ENCODE measurements at places on chromosomes 16 and 17.

- no peak for DNase-seq
These were observed 104.4 kb upstream of the CLEC3A start for GRCh38 chr16:77917971-77918370.

DNA sequence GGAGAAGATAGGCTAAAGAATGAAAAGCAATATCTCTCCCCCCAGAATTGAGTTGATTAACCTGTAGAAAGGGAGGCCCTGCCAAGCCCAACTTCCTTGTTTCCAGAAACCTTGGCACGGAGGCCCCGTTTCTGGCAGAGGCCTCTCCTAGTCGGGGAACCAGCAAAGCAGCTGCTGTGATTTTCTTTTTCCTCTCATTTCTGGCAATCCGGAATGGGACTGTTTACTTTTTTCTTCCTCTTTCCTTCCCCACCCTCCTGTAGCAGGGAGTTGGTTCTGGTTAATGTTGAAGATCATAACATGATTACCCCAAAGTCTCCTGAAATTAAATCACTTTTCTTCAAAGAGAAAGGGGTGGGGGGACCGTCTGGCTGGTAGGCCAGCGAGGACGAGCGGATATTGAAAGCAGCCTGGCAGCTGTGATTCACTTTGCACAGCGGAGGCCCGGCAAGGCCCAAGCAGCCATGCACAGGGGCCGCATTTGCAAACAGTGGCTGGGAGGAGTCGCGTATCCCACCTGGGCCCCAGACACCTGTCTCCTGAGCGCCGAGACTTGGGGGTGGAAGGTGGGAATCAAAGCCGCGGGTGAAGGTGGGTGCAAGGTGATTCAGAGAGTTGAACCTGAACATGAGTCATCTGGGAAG is 51.5 kb downstream of the NTN1 start:
- no peak for DNase-seq

DNA sequence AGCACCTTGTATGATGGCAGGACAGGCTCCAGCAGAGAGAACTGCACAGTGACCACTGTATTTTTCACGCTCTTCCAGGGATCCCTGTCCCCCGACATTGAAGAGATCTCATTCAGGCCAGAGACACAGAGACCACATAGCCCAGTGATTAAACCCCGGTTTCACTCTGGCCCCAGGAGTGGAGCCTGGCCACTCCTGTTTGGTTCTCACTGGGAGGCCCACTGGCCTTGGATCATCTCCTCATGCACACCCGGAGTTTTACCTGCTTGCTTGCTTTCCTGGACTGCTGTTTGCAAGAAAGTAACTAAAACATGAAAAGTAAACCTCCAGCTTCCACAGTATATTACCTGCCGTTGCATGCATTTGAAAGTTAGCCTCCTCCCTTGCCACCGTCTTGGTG is 13.2 kb upstream of the CLEC18C start:
- no peak for DNase-seq

GRCh38 chr17:75182319-75182568 is 515 bp downstream of the SUMO2 start:
- DNase-seq: no peak

DNA sequence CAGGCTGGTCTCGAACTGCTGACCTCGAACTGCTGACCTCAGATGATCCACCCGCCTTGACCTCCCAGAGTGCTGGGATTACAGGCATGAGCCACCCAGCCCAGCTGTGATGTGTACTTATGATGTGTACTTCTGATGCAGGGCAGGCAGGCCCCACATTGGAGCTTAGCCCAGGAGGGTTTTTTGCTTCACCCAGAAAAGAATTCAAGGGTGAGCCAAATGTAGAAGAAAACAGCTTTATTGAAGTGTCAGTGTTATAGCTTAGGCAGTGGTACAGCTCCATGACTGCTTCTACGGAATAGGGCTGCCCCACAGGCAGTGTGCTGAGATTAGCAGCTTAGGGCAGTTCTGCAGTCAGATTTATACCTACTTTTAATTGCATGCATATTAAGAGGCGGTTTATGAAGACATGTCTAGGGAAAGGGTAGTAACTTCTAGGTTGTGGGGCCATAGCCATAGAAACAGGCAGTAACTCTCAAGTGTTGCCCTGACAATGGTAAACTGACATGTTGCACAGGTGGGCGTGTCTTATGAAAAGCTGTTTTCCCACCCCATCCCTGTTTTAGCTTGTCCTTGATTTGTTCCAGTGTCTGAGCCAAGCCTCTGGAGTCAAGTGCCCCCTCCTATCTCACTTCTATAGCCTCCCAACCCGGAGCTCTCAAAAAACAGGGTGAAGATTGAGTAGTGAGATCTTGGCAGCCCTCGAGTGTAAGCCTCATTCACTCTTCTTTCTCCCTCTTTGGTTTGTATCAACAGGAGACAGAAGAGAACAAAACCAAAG is 24.1 kb upstream of the POLR3E start:
- DNase-seq: no peak

DNA sequence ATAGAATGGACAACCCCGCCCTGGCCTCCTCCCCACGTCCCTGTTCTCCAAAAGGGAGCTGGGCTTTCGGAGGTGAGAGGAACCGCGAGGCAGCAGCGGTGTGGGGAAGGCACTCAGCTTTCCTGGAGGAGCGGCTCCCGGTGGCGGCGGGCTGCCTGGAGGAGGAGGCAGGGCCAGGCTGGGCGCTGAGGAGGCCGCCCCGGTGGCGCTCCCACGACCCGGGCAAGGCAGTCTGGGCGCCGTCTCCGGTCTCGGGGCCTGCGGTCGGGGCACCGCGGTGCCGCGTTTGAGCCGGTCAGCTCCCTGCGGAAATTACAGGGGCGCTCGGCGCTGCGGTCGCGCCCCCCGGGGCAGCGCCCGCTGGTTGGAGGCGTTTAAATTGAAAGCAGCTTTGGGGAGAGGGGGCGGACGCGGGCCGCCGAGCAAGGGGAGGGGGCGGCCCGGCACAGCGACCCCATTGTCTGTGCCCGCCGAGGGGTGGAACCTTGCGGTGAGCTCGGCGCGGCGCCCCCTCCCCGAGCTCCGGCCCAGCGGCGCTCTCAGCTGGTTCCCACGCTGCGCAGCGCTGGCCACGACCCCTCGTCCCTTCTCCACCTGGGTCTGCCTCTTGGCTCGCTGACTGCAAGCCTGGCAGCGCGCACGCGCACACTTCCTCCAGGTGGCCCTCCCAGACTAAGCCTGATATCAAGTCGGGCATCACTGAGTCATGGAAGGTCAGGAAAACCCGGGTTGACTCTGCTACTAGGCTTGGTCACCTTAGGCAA is 58.7 kb upstream of the DLX4 start:
- DNase-seq: peak; percentile 36

DNA sequence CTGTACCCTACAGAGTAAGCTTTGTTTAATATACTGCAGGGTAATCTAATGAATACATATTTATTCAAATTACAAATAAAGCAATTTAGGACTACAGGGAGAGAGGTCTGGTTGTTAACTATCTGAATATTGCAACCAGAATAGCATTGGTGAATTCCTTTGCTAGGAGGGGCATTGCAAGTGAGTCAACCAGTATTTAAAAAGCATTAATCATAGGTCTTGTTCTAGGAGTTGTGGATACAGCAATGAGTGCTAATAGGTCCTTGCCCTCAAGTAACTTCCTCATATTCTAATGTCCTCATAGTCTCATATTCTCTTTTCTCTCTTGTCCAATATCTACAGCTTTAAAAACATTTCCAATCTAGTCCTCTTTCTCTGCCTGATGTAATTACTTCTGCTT is 531.4 kb downstream of the CDH11 start:
- DNase-seq: peak; percentile 11

- no peak for DNase-seq
These were observed 41.8 kb downstream of the FOXL1 start for GRCh38 chr16:86620184-86620583.

GRCh38 chr16:10850478-10850850 is 26.5 kb upstream of the CIITA start:
- DNase-seq: no peak

- DNase-seq: no peak
These were observed 40.1 kb upstream of the C1QL1 start for GRCh38 chr17:45008216-45008615.

All from cardiac fibroblast (primary cell).